Spleen (tissue), 13 donors: ENCODE measurements at places on chromosomes 16 and 17.

GRCh38 chr16:86527366-86527765 lies 17.0 kb downstream of the FOXF1 start:
- DNase-seq = no peak

DNA sequence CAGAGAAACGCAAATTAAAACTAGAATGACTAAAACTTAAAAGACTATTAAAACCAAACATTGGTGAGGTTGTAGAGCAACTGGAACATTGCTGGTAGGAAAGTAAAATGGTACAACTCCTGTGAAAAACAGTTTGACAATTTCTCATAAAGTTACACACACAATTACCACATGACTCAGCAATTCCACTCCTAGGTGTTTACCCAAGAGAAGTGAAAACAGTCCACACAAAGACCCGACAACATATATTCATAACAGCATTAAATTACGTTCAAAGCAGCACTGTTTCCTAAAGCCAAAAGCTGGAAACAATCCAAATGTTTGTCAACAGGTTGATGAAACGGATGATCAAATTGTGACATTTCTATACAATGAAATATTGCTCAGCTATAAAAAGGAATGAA lies 26.5 kb upstream of the ALOX12 start:
- no peak for DNase-seq

DNA sequence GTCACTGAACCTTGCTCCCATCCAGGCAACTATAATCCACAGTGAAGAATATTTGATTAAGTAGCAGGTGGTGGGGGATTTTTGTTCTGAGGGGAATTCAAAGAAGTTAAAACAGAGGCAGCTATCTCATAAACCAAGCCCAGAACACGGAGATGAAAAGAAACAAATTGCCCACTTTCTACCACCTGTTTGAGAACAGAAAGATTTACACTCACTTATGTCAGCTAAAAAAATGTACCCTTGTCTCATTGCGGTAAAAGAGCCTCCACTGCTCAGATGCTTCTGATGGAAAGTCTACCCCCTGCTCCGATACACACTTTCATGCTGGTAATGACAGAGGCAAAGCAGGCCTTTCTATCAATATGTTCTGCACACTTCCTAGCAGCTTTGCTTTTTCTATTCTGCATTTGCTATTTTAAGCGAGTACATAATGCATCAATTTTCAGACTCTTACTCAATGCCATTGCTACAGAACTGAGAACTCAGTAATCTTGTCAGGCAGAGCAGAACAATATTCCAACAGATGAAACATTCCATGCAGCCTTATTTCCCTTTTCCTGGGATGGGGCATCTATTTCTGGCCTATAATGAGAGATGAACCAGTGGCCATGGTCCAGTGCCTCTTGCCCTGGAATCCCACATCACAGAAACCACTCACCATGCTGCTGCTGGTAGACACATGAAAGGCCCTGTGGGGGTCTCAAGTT lies 29.0 kb downstream of the CDK5R1 start:
- DNase-seq = no peak

DNA sequence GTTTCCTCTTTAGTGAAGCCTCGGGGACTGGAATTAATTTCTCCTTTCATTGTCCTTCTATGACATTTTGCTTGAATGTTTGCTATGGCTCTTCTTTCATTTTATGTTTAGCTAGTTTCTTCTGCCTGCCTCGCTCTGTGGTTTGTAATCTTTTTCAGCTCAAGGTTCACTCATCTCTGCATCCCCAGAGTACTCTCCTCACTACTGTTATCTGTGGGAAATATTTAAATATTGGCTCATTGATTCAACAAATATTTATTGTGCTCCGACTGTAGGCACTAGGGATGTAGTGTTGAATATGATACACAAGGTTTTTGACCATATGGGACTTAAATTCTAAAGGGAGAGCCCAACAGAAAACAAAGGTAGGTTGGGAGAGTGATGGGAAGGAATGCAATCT lies 195.9 kb downstream of the PHKB start:
- no peak for DNase-seq

GRCh38 chr17:82172486-82173160 lies 40.0 kb downstream of the CCDC57 start:
- DNase-seq = peak; percentile 30

DNA sequence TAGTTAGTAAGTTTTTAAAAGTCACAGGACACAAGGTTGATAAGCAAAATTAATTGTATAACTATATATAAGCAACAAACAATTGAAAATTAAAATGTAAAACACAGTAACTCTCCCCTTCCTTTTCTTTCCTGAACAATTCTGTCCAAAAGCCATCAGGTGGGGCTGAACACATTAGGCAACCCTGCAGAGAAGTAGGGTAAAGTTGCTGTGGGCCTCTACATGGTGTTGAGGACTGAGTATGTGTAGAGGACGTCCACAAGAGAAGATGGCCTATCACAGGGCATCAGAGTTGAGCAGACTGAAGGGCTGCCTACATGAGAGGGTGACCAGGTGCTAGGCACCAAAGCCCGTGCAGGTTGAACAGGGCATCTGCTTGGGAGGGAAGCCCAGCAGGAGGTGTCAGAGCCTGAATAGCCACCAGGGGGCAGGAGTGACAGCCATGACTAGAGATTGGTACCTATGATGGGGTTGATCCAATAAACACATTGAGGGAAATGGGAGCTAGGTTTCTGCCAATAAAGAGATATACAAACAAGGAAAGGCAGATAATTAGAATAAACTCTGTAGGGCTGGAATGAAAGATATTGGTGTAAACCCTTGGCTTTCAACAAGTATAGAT lies 415.1 kb downstream of the NPIPA8 start:
- DNase-seq = no peak

GRCh38 chr16:46720619-46721018 lies 27.5 kb downstream of the MYLK3 start:
- DNase-seq = no peak

GRCh38 chr17:63440127-63440769 lies 5.9 kb downstream of the CYB561 start:
- no peak for DNase-seq

DNA sequence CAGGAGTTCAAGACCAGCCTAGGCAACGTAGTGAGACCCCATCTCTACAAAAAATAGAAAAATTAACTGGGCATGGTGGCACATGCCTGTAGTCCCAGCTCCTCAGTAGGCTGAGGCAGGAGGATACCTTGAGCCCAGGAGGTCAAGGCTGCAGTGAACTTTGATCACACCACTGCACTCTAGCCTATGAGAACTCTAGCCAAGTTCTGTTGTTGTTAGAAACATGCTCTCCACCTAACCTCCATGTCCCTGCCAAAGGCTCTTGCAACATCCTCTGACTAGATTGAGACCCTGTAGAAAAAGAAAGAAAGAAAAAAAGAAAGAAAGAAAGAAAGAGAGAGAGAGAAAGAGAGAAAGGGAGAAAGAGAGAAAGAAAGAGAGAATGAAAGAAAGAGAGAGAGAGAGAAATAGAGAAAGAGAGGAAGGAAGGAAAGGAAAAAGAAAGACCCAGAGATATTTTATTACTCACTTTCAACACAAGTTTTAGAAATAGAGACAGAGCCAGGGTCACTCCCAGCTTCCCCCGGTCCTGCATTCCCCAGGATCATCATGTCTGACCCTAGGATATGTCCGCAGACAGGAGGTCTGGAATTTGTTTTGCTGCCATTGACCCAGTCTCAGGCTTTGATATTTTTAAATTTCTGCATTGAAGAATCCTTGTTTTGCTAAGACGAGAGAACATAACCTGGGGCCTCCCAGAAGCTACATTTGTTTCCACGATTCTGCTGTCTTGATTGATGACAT lies 376.5 kb upstream of the CDH5 start:
- no peak for DNase-seq

DNA sequence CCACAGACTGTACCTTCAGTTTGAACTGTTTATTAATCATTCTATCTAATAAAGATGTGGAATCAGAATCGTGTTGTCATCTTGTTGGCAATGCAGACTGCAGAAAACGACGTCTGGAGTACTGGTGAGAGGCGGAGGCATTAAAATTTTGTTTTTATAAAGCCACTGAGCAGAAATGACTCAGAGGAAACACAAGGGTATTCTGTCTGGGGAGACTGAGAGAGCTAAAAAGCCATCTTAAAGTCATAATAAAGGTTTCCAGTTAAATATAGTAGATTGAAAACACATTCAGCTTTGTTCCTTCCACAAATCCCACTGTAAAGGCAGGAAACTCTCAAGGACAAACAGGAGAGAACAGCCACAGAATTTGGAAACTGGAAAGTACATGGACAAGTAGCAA lies 74.2 kb downstream of the CPPED1 start:
- no peak for DNase-seq

- DNase-seq = no peak
Observed at GRCh38 chr16:73040136-73040535, 7.8 kb downstream of the ZFHX3 start.

DNA sequence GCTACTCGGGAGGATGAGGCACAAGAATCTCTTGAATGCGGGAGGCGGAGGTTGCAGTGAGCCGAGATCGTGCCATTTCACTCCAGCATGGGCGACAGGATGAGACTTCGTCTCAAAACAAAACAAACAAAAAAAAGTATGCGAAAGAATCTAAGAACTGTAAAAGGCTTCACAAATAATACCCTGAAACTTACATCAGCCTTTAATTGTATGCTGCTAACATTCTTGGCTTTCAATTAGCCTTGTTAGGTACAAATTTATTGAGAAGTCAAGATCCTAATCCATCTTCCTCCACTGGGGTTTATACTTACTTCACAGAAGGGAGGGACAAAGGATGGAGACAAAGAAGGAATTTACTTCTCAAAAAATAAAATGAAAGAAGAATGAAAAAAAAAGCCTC lies 83.3 kb downstream of the SNX11 start:
- DNase-seq = no peak

- no peak for DNase-seq
Observed at GRCh38 chr16:11310997-11311561, 29.9 kb upstream of the PRM1 start.

- DNase-seq = no peak
Observed at GRCh38 chr16:53991754-53992378, 287.9 kb downstream of the FTO start.

- DNase-seq = no peak
Observed at GRCh38 chr16:88768071-88768783, 16.8 kb downstream of the PIEZO1 start.
